ENCODE measurements at places on chromosomes 13 and 19.

- DNase-seq, result no peak
Observed at GRCh38 chr13:28199089-28199488, 60.7 kb downstream of the PAN3 start.

DNA sequence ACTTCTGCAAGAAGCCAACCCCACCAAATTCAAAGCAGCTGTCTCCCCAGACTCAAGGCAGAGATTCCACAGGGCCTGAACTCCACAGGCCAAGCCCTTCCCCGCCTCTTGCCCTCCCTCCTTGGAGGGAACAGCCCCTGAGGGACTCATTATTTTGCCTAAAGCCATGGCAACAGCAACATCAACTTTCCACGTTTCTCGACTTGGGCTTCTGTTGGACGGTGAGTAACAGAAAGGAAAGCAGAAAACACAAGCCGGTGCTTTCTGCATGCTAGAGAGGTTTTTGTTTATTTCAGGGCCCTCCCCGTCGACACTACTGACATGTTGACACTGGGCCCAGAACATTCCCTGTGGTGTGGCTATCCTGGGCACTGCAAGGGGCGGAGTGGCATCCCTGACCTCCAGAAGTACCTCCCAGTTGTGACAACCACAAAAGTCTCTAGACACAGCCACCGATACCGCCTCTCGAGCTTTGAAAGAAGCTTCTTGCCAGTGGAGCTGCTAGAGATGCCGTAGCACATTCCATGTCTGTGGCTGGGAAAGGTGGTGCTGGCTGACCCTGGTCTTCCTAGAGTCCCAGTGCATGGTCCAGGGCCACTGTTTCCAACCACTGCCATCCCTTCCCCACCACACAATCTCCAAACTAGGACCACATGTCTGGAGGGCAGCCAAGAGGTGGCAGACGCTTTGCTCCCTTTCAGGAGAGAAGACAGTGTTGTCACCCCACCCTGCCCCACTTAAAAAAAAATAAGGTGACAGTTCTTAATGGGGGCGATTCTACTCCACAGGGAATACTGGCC is 12.8 kb downstream of the CAPS start:
- no peak for DNase-seq

- DNase-seq, result no peak
Observed at GRCh38 chr13:101982903-101983302, 418.9 kb downstream of the FGF14 start.

DNA sequence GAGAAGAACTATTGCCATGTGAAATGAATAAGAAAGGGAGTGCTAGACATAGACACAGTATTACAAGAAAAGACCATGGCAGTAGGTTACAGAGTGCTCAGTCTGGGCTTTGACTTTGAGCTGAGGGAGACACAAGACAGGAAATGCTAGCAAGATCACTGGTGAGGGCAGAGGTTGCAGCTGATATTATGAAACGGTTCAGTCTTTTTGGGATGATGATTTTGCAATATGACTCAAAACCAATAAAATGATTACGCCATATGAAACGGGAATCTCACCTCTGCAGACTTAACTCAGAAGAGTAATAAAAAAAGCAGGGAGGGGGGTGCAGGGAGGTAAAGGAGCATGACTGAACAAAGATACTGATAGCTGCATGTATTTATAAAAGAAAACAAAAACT is 123.1 kb downstream of the RBM26 start:
- DNase-seq, result no peak

- no peak for DNase-seq
Observed at GRCh38 chr13:75647126-75647784, 11.1 kb downstream of the LMO7 start.
